ENCODE measurements at places on chromosomes 1 and 21. TPM values are rescaled to one million over a fixed set of nuclear protein-coding genes. Genes with fewer than 3 reads are reported as not detected.
A peak's percentile ranks its signal among the peaks of the same experiment; 100 is the strongest.

DNA sequence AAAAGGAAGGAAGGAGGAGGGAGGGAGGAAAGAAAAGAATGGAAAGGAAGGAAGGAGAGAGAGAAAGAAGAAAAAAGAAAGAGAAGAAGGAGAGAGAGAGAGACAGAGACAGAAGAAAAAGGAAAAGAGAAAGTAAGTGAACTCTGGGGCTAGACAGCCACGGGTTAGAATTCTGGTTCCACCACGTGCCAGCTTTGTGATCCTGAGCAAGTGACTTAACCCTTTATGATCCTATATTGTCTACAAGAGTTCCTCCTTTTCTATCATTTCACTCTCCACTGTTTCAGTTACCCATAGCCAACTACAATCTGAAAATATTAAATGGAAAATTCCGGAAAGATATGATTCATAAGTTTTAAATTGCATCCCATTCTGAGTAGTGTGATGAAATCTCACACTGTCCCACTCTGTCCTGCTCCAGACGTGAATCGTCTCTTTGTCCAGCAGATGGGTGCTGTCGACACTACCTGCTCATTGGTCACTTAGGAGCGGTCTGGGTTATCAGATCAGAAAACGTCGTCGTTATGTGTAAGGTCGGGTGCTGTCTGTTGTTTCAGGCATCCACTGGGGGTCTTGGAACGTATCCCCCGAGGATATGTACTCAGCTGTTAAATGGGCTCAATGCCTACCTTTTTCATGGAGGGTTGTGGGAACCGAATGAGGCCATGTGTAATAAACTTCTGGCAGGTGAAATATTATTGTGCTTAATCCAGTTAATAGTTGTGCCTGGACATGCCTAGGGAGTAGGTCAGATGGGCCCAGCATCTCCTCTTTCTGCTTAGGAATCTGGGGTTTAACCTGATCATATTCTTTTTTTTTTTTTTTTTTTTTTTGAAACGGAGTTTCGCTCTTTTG lies 19.1 kb downstream of the TMEM51 start:
- H3K36me3 ChIP-seq: no peaks in the 10 kb centered on the region
- H3K4me1 ChIP-seq: peaks cover 13% of the 10 kb centered on the region
- H3K27ac ChIP-seq: no peak overlapping the region
- H3K27me3 ChIP-seq: peaks cover 6% of the 10 kb centered on the region

GRCh38 chr1:114216431-114217173 lies 62.9 kb upstream of the SYT6 start:
- no peak overlapping the region for H3K4me3 ChIP-seq

- no peaks in the 10 kb centered on the region for H3K36me3 ChIP-seq
- DNase-seq: no peak
- no peak overlapping the region for H3K4me3 ChIP-seq
- peak overlapping the region; percentile 2 for H3K27ac ChIP-seq
- H3K27me3 ChIP-seq: no peaks in the 10 kb centered on the region
- peaks cover 50% of the 10 kb centered on the region for H3K4me1 ChIP-seq
Measured at GRCh38 chr1:55444667-55445066, 229.5 kb upstream of the USP24 start.

DNA sequence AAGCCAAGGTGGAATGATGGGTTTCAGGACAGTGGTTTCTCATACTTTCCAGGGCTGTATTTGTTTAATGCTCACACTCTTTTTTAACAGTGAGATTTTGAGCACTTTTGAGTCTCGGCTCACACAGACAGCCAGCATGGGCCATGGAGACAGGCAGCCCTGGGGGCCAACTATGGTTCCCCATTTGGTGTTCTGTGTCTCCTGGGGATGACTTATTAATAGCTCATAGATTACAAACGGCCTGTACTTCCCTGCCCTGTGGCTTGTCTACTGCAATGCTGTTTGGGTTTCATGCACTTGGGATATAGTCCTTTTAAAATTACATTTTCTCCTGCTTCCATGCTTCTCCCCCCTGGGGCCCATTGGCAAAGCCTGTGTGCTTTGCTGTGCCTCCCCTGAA lies 178.3 kb downstream of the KCNJ6 start:
- H3K27ac ChIP-seq: peak overlapping the region; percentile 2
- no peak overlapping the region for H3K4me3 ChIP-seq
- H3K36me3 ChIP-seq: no peaks in the 10 kb centered on the region
- peaks cover 30% of the 10 kb centered on the region for H3K4me1 ChIP-seq
- no peaks in the 10 kb centered on the region for H3K27me3 ChIP-seq

DNA sequence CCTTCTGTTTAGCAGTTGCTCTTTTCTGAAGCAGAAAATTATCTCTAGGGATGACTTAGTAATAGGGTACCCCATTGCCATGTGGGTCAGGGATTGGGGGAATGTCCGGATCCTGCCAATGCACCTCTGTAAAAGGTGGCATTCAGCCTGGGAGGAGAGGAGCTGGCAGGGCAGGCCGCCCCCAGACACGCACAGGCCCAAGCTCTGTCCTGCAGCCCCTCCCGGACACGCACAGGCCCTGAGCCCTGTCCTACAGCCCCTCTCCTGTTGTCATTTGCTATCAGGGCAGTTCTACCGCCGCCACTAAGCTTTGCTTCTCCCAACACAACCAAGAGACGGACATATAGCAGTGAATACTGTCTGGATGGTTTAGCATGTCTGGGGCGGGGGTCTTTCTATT lies 219.1 kb downstream of the SDCCAG8 start:
- H3K27ac ChIP-seq: no peak overlapping the region
- peak; percentile 42 for DNase-seq
- H3K4me3 ChIP-seq: no peak overlapping the region
- peaks cover 9% of the 10 kb centered on the region for H3K36me3 ChIP-seq
- peaks cover 14% of the 10 kb centered on the region for H3K4me1 ChIP-seq

DNA sequence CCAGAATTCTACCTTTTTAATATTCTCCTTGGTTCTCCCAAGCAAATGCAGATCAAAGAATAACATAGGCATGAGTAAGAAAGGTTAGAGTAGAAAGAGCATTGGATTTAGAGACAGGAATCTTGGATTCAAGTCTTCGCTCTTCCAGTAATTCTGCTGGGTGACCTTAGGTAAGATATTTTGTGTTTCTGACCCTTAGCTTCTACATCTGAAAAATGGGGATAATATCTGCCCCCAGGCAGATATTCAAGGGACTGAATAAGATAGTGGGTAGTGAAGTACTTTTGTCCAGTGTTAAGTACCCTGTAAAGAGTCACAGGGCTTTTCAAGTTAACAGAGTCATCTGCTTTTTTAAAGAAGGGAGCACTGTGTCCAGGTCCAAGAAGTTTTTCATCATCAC lies 70.8 kb downstream of the KDM1A start:
- no peak for DNase-seq
- H3K27me3 ChIP-seq: no peaks in the 10 kb centered on the region
- no peak overlapping the region for H3K4me3 ChIP-seq
- H3K27ac ChIP-seq: no peak overlapping the region
- H3K36me3 ChIP-seq: peaks cover 47% of the 10 kb centered on the region

GRCh38 chr1:29271724-29272123 lies 35.4 kb downstream of the PTPRU start:
- DNase-seq: no peak
- peaks cover 27% of the 10 kb centered on the region for H3K4me1 ChIP-seq
- peaks cover 16% of the 10 kb centered on the region for H3K27me3 ChIP-seq
- H3K36me3 ChIP-seq: peaks cover 2% of the 10 kb centered on the region
- H3K27ac ChIP-seq: peak overlapping the region; percentile 55

DNA sequence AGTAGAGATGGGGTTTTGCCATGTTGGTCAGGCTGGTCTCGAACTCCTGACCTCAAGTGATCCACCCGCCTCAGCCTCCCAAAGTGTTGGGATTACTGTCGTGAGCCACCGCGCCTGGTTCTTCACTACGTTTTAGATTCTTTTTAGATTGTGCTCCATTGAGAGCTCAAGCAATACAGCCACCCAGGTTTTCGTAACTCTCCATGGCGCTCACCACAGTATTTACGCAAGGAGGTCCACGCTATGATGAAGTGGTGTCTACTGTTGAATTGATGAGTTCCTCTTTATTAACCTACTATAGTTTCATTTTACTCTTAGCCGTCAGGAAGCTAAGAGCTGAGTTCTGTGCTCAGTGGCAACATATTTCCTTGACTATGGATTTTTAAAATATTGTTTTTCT lies 1.8 kb upstream of the KIF1B start:
- no peaks in the 10 kb centered on the region for H3K27me3 ChIP-seq
- peaks cover 23% of the 10 kb centered on the region for H3K4me1 ChIP-seq

DNA sequence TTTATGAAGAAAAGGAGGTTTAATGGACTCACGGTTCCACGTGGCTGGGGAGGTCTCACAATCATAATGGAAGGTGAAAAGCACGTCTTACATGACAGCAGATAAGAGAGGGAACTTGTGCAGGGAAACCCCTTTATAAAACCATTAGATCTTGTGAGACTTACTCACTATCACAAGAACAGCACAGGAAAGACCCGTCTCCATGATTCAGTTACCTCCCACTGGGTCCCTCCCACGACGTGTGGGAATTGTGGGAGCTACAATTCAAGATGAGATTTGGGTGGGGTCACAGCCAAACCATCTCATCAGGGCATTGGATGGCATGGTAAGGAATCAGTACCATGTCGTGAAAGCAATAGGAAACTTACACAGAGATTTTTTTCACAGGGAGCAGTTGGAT lies 63.1 kb downstream of the MTR start:
- H3K27ac ChIP-seq: no peak overlapping the region
- no peak overlapping the region for H3K4me3 ChIP-seq
- peaks cover 46% of the 10 kb centered on the region for H3K4me1 ChIP-seq
- H3K27me3 ChIP-seq: no peaks in the 10 kb centered on the region
- no peak for DNase-seq
- H3K36me3 ChIP-seq: peaks cover 55% of the 10 kb centered on the region

Gene CASZ1
- total RNA-seq: 1.2 TPM

Gene FAM167B
- total RNA-seq: 2.8 TPM
